Mammary epithelial cell (primary cell): ENCODE measurements at places on chromosomes 16 and 17.

GRCh38 chr16:8887952-8888560 is 5.9 kb downstream of the LITAFD start:
- DNase-seq: no peak

- no peak for DNase-seq
Observed at GRCh38 chr16:53341792-53342191, 92.5 kb upstream of the RBL2 start.

GRCh38 chr16:53159781-53160436 is 105.1 kb downstream of the CHD9 start:
- DNase-seq: peak; percentile 32

DNA sequence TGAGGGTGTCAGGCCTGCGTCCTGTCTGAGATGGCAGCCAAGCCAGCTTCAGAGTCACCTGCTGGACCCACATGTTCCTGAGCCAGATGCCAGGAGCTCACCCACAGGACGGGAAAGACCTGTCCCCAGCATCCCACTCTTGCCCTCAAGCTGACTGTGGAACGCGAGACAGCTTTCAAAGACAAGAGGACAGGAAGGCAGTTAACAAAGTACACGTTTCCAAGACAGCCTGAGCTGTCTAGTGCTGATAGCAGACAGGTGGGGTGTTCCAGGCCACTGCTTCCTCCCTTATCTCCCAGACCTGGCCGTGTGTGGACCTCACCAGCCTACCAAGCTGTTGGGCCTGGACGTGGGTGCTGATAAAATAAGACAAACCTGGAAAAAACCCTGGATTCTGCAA is 13.2 kb downstream of the CMTM3 start:
- no peak for DNase-seq

- peak; percentile 45 for DNase-seq
Observed at GRCh38 chr16:85750146-85750826, 610 bp downstream of the C16orf74 start.

GRCh38 chr17:31597646-31598398 is 206.3 kb downstream of the RAB11FIP4 start:
- DNase-seq: no peak

- peak; percentile 42 for DNase-seq
Observed at GRCh38 chr17:6843241-6843880, 11.8 kb upstream of the TEKT1 start.

GRCh38 chr17:74508156-74508555 is 23.1 kb downstream of the CD300LB start:
- DNase-seq: no peak

- no peak for DNase-seq
Observed at GRCh38 chr16:3192476-3193019, 4.5 kb downstream of the OR1F1 start.

DNA sequence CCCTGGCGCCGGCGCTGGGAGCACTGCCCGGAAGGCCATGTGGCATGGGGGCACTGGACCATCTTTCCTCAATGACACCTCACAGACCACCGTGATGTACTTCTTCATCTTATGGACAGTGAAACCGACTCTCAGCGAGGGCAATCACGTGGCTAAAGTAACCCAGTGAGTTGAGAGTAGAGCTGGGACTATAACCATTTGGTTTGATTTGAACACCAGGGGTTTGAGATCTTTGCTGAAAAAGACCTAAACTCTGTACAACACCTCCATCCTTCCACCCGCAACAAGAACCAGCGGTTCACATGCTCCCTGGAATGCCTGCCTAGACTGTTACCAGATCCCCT is 3.3 kb downstream of the ITGA2B start:
- DNase-seq: no peak

DNA sequence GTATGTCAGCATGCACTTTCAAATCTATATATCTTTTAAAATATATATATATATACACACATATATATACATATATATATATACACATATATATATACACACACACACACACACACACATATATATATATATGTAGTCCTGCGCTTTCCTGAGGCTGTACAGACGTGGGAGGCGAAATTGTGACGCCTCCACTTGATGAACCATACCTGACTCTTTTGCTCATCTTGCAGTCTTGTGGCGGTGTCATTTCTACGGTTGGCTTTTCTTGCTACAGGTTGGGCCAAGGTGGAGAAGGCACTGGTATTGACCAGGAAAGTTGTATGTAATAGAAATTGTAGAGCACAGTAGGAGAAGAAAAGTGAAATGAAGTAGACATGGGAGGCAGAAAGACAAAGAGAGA is 88.2 kb downstream of the RBFOX1 start:
- no peak for DNase-seq
